Epithelial cell of esophagus (primary cell): ENCODE measurements at places on chromosomes 7 and 10.

DNA sequence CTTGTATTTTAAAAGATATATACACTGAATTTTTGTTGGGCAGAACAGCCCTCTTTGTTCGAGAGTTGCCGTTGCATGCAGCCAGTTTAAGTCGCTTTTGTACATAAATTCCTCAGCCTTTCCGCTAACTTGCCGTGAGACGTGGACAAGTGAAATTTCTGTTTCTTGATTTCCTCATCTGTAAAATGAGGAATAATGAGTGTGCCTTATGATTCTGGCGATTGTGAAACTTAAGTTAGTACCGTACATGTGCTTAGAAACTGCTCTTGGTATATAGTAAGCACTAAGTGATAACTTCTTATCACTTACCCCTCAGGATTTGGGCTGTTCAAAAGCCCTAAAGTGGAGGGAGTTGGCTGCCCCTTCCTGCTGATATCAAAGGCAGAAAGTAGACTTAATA, 1.4 kb downstream of the CCNJ start:
- DNase-seq = peak; percentile 62

DNA sequence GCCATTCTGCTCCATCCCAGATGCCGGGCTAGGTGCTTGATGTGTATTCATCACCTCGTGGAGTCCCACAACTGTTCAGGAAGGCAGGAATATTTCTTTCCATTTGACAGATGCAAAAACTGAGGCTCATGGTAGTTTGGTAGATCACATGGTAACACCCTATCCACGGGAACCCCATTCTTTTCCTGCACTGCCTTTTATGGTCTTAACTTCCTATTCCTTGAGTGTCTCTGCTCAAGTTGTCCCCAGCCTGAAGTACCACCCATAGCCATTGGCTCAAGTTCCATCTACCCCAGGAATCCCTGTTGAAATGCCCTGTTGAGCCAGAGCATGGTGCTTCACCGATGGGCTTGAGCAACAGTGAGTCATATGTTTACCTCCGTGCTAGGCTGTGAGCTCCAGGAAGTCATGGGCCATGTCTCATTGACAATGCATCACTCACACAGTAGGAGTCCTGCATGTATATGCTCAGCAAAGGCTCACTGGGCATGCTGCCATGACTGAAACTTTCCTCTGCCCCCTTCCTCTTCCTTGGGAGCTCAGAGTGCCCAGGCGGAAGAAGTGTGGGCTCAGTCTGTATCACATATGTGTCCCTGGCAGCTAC, 71.7 kb upstream of the ADAM12 start:
- DNase-seq = peak; percentile 99

DNA sequence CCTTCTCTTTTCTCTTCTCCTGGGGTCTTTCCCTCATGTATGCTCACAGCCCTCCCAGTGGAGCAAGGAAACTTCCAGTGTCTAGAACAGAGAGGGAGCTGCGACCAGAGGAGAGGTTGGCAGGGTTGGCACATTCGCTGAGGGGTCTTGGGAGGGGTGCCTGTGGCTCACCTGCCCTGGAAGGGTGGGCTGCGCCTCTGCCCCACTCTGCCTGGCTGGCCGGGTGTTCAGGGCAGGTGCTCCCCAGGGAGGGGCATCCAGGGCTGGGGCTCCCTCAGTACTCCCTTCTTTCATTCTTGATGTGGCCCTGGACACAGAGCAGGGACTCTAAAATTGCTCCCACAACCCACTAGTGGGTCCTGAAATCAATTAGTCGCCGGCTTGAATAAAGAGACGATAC, 16.9 kb downstream of the SHH start:
- no peak for DNase-seq

DNA sequence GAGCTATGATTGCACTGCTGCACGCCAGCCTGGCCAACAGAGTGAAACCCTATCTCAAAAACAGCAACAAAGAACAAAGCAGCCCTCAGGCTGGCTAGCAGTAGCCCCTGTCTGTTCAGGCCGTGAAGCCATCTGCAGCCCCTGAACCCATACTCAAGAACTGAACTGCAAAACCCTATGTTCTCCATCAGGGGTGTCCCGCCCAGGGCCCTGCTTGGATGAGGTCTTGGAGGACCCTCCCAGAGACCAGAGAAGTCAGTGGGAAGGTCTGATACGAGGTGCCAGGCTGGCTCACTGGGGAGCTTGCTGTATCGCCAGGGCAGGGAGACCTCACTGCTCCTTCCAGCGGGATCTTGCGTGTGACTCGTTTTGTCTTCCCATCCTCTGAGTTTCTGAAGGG, 39.3 kb downstream of the RBM17 start:
- no peak for DNase-seq

GRCh38 chr10:106825576-106826364, 338.7 kb downstream of the SORCS1 start:
- no peak for DNase-seq

GRCh38 chr7:107876916-107877315, 14.1 kb upstream of the DLD start:
- no peak for DNase-seq

- DNase-seq = peak; percentile 55
Measured at GRCh38 chr10:20767028-20767427, 130.1 kb downstream of the NEBL start.

GRCh38 chr10:127040756-127041155, 135.5 kb downstream of the DOCK1 start:
- DNase-seq = peak; percentile 86

- no peak for DNase-seq
Measured at GRCh38 chr10:42938351-42938750, 138.5 kb upstream of the RET start.

- peak; percentile 68 for DNase-seq
Measured at GRCh38 chr7:94332571-94332970, 62.1 kb upstream of the COL1A2 start.

GRCh38 chr7:31002256-31002655, 38.5 kb downstream of the GHRHR start:
- no peak for DNase-seq

DNA sequence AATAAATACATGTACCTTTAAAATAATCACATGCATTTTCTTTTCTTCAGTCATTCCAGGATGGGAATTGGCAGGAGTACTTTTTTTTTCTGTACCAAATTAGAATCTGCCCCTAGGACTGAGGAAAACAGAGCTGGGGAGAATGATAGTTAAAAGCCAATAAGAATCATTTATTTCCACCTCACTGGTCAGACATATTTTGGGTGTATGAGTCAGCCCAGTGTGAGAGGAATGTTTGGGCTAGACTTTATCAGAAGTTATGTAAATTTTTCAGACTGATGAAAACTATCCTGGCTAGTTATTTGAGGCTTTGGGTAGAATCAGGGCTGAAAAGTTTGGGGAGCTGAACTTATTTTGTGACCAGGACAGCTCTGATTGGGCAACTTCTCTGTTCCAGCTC, 303.1 kb upstream of the NPSR1 start:
- peak; percentile 55 for DNase-seq

DNA sequence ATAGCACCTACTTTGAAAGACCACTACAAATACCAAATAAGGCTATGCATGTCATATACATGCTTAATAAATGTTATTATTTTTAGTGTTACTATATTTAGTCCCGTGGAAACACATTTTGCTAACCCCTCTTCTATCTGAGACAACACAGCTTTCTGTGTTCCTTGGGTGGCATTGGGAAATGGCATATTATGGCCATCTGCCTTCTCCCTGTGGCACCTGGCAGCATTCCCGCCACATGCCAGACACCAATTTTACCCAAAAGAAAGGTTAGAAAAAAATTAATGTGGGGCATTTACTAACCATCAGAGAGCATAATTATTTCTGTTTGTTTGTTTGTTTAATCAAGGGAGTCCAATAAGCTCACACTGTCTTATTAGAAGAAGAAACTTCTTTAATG, 168.6 kb upstream of the ETV1 start:
- DNase-seq = no peak

DNA sequence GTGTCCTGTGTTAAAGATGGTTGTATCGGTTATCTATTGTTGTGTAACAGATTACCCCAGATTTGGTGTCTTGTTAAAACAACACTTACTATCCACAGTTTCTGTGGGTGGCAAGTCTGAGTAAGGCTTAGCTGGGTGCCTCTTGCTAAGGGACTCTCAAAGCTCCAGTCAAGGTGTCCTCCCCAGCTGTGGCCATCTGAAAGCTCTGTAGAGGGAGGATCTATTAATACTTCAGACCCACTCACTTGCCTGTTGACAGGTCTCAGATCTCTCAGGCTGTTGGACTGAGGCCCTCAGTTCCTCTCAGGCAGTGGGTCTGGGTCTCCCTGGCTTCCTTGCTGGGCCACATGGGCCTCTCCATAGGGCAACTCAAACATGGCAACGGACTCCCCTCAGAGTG, 19.6 kb downstream of the ARID5B start:
- DNase-seq = no peak

DNA sequence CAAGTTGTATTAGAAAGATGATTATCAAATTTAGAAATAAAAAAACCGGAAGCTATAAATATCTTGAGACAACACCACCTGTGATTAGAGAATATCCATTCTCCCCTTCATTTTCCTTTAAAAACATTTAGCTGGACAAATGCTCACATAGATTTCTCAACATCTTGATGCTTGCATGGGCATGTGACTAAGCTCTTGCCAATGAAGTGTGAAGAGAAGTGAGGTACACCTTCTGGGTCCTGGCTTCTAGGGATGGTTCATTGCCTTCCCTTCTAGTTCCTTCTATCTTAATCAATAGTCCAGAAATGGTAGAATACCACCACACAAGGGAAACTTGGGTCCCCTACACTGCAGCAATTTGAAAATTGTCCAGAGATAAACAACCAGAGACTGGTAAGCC, 41.0 kb downstream of the WAPL start:
- DNase-seq = peak; percentile 42

GRCh38 chr7:29797112-29797944, 9.0 kb upstream of the WIPF3 start:
- no peak for DNase-seq

DNA sequence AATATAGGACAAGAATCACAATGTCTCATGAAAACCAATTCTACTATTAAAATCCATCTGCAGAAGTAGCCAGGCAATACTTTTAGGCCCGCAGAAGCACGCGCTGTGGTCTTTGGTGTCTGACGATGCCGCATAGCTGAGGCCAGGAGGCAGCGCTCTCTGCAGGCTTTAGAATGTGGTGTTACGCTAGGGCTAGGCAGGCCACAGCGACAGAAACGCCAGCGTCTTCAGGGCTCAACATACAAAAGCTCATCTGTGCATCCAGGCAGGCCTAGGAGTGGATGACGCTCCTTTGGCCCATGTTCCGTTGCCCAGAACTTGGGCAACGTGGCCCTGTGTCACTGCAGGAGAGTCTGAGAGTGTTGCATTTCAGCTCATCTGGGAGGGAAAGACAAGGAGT, 601.1 kb upstream of the FOXK1 start:
- no peak for DNase-seq

- DNase-seq = no peak
Measured at GRCh38 chr7:36044101-36044892, 108.8 kb upstream of the EEPD1 start.

GRCh38 chr7:134056816-134057215, 70.3 kb upstream of the LRGUK start:
- no peak for DNase-seq

DNA sequence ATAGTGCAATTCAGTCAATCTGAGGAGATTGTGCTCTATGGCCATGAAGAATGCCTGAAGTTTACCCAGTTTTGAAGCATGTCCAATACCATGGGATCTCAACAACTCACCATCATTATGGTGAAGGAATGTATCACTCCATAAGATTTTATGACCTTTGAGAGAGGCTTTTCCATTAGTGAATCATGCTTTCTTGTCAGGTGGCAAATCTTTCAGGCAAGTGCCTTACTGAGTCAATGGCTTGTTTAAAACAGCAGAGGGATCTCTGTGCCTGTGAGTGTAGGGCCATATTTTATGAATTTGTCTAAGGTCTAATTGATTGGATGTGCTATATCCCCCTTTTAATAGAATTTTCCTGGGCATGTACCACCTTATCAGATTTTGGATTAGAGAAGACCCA, 131.5 kb downstream of the CCDC7 start:
- DNase-seq = peak; percentile 14

GRCh38 chr10:18066947-18067346, 73.3 kb upstream of the CACNB2 start:
- DNase-seq = no peak

GRCh38 chr7:38276096-38276877, 2.9 kb upstream of the TARP start:
- DNase-seq = no peak

- peak; percentile 13 for DNase-seq
Measured at GRCh38 chr7:45224832-45225231, 67.2 kb downstream of the RAMP3 start.

DNA sequence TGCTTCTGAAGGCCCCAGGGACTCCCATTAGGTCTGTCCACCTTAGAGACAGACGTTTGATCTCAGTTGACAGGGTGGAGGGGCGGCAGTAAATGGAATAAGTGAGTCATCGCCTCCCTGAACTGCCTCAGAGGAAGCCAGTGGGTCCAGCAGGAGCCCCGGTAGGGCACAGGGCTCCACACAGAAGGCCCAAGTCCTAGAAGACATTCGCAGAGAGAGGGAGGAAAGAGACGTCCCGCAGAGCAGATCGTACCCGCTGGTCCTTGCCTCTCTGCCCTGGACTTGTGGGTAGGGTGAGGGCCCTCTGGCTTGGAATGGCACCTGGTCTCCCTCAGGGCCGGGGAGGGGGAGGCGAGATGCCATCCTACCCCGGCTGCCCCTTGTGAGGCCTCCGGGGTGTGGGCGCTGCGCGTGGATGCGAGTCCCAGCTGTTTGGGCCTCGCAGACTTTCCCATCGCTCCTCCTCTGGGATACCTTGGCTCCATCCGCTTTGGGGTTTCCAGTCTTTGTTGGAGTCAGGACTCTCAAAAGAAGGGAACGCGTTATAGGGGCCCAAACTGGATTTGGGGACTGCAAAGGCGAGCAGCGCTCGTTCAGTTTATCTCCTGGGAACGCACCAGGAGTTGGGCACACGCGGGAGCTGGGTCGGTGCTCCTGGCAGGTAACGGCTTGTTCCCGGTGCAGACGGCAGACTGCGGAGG, 5.1 kb downstream of the TLX1 start:
- no peak for DNase-seq

GRCh38 chr7:100065452-100066186, 15.9 kb downstream of the ZNF3 start:
- DNase-seq = no peak

- peak; percentile 49 for DNase-seq
Measured at GRCh38 chr10:98748298-98748697, 301.6 kb upstream of the HPS1 start.

DNA sequence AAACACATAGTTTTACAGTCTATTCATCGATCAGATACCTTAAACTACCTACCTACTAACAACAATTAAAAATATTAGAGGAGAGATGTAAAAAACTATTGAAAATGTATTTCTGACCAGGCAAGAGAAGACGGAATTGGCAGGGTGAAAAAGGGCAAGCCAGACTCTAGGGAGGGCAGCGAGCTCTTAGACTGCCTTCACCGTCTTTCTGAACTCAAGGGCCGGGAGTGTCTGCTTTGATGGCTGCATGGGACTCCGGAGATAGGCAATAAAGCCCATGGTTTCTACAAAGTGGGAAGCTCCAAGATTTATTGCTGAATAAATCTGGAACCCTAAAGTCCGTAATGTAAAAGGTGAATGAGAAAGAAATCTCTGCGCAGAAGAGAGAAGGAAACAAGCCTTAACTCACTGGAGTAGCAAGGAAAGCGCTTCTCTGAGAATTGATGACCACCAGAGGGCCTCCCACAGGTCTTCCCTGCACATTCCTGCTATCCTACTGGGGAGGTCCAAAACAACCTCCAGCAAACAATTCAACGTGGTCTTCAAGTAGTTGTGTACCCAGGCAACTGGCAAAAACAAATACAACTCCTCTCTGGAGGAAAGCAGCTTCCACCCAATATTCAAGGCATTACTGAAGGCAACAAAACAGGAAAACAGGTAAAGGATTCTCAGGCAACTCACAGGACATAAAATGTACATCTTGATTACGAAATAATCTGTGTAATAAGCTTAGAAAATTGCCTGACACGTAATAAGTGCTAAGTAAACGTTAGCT, 181.3 kb downstream of the SDK1 start:
- DNase-seq = peak; percentile 59
